Stimulated activated naive CD8-positive, alpha-beta T cell treated with anti-CD3 and anti-CD28 coated beads, Interleukin-15, amount 100 ng/mL, for 72 hours (primary cell): ENCODE measurements at places on chromosomes 7 and 10.

- DNase-seq = no peak
Measured at GRCh38 chr7:21169667-21170580, 258.0 kb upstream of the SP4 start.

- DNase-seq = no peak
Measured at GRCh38 chr7:130363026-130363847, 17.1 kb upstream of the CPA1 start.

GRCh38 chr7:116836048-116836447 is 26.3 kb upstream of the CAPZA2 start:
- DNase-seq = no peak

GRCh38 chr7:134866617-134867016 is 87.2 kb downstream of the CALD1 start:
- DNase-seq = no peak

DNA sequence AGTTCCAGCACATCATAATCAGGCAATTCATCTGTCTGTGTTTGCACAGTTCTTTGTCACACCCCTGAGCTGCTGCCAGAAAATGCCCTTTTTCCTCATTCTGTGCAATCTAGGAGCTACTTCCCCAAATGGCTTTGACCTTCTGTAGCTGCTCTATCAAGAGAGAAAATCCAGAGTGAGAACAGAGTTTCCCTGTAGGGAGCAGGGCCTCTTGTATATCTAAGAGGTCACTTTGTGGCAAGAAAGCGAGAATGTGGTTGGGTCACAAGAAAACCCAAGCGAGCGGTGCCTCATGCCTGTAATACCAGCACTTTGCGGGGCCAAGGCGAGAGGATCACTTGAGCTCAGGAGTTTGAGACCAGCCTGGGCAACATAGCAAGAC is 24.3 kb downstream of the SLC29A3 start:
- DNase-seq = no peak

DNA sequence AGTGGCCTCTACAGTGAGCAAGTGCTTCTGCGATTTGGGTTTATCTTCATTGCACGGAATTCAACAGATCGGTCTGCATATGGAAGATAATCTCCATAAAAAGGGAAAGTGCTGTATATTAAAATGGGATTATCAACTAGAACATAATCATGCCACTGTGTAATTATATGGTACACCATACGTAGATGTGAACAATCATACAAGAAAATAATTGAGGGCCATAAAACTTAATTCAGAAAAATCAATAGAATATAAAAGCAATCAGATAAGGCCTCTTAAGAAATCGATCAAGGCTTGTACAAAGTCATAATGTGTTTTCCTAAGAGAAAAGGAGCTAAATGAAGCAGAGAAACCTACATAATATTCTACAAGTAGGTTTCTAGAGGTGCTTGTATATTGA is 157.5 kb upstream of the MGMT start:
- DNase-seq = no peak

- no peak for DNase-seq
Measured at GRCh38 chr7:79982141-79982770, 152.4 kb upstream of the GNAI1 start.

GRCh38 chr7:87218796-87219544 is 562 bp downstream of the TMEM243 start:
- DNase-seq = no peak

GRCh38 chr10:120457431-120458172 is 575 bp downstream of the PLPP4 start:
- DNase-seq = no peak

- DNase-seq = no peak
Measured at GRCh38 chr7:41709621-41710020, 6.7 kb upstream of the INHBA start.

GRCh38 chr10:89548673-89549072 is 13.3 kb upstream of the SLC16A12 start:
- no peak for DNase-seq

- no peak for DNase-seq
Measured at GRCh38 chr10:63611078-63611477, 89.9 kb downstream of the REEP3 start.

DNA sequence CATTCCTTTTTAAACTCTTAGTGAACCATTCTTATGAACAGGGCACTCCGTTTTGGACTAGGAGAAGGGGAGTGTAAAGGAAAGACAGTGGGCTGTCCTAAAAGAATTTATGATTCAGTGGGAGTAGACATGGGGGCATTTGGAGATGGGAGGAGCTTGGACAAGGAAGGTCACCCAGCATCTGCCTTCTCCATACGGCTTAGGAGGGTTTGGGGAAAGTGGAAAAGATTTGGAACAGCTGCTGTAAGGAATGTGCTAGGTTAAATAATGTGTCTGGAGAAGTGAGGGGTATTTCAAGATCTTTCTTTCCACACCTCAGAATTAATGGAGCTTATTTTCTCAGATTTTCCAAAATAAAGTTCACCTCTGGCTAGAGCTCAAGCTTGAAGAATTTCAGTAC is 24.0 kb downstream of the SLC35G1 start:
- no peak for DNase-seq

DNA sequence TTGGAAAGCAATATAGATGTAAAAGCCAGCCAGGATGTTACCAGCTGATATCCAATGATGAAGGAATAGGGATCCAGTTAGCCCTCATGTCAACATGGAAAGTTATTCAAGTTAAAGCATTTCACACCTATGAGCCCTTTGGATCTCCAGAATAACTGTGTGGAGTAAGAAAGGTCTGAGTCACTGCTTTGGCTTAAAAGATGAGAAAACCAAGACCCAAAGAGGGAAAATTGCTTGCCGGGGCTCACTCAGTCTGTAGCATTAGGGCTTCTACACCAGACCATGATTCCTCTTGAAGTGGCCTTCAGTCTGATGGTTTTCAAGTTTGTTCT is 12.6 kb downstream of the LSM5 start:
- no peak for DNase-seq

GRCh38 chr10:60424971-60425370 is 35.3 kb upstream of the ANK3 start:
- DNase-seq = no peak

GRCh38 chr10:67609996-67610793 is 85.8 kb downstream of the CTNNA3 start:
- DNase-seq = no peak

DNA sequence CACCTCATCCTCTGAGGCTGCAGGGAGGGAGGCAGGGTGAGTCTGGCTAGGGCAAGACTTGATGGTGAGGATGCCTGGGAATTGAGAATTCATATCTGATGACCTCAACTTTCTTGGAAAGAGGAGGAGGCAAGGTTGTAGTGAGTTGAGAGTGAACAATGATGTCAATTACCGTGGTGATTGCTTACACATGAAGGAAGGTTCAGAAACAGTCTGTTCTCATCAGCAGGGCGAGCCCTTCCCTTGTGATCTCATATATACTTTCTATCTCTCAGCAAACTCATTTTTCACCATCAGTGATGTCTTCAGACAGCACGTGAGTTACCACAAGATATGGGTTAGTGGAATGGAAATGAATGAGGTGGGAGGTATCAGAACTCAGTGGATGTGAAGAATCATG is 20.1 kb upstream of the COL13A1 start:
- DNase-seq = no peak

DNA sequence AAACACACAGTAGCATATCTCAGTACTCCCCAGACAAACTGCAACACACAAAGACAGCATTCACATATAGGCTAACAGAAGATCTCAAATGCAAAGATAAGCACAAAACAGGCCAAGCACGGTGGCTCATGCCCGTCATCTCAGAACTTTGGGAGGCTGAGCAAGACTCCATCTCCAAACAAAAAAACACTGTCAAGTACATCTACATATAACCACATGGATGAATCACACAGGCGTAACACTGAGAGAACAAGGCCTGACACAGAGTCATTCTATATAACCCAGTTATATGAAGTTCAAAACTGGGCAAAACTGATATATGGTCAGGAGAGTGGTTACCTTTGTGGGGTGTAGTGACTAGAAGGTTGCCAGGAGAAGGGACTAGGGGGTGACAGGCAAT is 506.4 kb downstream of the KCNMA1 start:
- no peak for DNase-seq

DNA sequence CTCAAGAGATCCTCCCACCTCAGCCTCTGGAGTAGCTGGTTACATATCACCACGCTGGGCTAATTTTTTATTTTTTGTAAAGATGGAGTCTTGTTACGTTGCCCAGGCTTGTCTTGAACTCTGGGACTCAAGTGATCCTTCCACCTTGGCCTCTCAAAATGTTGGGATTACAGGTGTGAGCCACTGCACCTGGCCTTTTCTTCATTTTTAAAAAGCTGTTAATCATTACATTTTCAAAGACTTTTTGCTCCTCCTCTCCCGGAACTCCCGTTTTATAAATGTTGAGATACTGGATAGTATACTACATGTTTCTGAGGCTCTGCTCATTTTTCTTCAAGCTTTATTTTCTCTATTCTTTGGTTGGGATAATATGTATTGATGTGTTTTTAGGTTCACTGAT is 16.4 kb downstream of the AOAH start:
- no peak for DNase-seq

GRCh38 chr7:50626286-50626685 is 61.1 kb upstream of the DDC start:
- no peak for DNase-seq

DNA sequence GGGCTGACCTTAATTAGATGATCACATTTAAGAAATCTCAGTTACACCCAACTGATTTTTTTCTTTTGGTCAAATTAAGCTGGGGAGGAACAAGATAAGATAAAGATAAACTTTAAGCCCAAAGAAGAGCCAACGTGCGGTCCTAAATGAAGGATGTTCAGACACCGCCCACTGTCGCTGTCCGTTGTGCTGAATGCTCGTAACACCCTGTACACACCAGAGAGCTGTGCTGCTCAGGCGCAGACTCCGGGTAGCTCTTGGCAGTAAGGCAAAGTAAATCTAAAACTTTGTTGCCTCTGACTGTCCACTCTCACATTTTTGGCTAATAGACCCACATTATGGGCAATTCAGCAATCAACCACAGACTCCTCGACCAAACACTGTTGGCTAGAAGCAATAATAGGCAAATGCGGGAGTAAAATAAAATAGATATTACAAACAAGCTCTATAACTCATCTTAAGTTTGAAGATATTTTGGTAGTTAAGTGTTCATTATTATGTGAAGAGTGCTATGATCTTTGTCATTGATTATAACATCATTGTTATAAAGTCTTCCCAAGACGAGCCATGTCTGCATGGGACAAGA is 57.1 kb downstream of the PLPP4 start:
- DNase-seq = no peak

DNA sequence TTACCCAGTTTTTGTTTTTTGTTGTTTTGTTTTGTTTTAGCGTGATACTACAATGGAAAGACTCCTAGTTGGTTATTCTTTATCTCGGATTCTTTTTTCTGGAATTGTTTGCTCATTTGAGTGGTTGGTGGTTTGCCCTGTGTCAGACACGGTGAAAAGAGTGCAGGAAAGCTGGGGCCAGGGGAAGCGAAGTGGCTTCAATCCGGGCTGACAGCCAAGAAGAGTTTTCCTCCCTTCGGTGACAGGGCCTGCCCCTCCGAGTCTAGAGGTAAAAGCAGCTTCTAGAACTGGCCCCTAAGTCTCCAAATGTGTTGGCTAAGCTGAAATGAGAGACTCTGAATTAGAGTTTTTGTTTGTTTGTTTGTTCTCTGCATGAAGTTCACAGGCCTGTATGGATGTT is 5.7 kb upstream of the AP5Z1 start:
- no peak for DNase-seq

DNA sequence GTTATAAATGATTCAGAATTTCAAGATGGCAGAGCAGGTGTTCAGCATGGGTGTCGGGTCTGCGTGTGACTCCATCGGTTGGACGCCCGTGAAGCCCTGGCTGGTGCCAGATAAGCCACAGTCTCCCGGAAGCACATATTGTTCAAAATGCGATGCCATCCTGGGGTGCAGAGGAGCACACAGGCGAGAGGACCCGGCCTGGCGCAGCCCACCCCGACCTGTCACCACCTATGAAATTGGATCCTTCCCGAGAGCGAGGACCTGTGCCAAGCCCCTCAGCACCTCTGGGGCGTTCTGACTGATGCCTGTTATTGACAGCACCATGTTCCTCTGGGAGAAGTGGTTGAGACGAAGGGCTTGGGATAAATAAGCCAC is 110.1 kb downstream of the ACTR3B start:
- no peak for DNase-seq

DNA sequence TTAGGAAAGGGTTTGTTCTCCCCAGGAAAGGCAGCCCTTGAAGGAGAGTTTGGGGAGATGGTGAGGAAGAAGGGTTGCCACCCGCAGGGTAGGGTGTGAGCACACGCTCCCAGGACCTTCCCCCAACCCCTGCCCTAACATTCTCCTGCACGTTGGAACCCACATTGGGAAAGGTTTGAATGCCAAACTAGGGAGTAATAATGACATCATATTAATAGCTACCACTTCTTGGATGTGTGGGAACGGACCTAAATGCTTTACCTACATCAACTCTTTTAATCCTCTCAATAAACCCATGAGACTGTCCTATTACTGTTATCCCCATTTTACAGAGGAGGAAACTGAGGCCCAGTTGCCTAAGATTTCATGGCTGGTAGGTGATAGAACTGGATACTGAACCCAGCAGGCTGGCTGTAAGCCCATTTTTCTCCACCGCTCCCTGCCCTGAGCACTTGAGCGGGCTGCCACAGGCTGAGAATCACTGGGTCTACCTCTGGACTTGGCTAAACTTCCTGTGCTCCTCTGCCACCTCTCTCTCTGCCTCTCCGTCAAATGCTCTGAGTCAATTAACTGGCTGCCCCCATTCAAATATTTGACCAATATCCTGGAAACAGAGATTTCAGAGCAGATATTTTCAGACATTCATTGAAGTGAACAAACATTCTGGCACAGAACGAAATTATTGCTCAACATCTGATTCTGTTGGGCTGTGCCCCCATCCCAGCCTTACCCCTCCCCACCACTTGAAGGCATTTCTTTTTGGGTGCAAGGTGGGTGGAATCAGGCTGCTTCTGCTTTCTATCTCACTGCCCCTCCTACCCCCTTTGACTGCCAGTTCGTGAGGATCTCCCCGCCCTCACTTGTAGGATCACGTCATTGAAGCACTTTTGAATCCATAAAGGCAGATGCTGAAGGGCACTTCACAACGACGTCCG is 129.7 kb downstream of the C10orf105 start:
- no peak for DNase-seq

- no peak for DNase-seq
Measured at GRCh38 chr7:70953331-70953741, 178.6 kb upstream of the GALNT17 start.

GRCh38 chr10:31419394-31420063 is 100.5 kb downstream of the ZEB1 start:
- DNase-seq = no peak

DNA sequence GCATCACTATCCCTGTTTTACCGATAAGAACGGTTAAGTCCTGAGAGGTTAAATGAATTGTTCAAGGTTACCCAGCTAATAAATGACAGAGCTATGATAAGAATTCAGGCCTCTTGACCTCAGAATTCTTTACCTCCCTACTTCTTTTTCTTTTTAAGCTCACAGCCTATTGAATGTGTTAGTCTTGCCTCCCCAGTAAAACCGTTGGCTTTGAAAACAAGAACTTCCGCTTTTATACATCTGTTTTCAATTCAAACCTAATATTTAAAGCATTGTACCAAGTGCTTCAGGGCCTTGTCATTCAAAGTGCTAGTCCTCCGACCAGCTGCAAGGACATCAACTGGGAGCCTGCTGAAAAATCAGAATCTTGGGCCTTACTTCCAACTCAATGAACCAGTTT is 15.6 kb downstream of the SEC31B start:
- no peak for DNase-seq
